ENCODE measurements at places on chromosomes 1 and 21. TPM values are rescaled to one million over a fixed set of nuclear protein-coding genes. Genes with fewer than 3 reads are reported as not detected.

The TMEM81 gene
- total RNA-seq: 2.3 TPM

The ANGPTL1 gene
- total RNA-seq: 0.13 TPM

The DCDC2B gene
- not detected for total RNA-seq

The MAN1C1 gene
- not detected for total RNA-seq

The GJA9 gene
- not detected for total RNA-seq

The CRTC2 gene
- 10.3 TPM for total RNA-seq

The JAM2 gene
- total RNA-seq: not detected

The KLHDC8A gene
- not detected for total RNA-seq

The MORN1 gene
- 5.0 TPM for total RNA-seq

The S100A12 gene
- not detected for total RNA-seq

The GJA5 gene
- not detected for total RNA-seq

DNA sequence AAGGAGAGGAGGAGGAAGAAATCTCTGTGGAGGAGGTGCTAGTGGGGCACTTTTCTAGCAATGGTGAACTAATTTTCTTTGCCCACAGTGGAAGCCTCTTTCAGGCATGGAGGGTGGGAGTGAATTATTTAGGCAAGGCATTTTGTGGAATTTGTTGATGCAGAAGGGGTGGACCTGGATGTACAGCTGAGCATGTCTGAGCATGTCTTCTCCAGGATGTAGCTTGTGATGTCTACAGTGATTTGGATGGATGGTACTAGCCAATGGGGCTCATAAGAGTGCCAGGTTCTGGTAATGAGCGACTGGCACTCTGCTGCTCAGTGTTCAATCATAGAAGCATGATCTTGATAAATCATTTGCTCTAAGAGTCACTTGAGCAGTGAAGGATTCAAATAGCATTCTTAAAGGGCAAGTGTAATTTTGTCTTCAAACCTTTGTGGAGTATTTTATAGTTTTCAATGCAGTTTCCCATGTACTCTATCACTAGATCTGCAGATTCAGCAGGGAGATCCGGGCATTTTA is 153.9 kb upstream of the LMO4 start:
- H3K36me3 ChIP-seq: no peaks in the 10 kb centered on the region
- no peaks in the 10 kb centered on the region for H3K4me1 ChIP-seq
- no peaks in the 10 kb centered on the region for H3K27me3 ChIP-seq
- no peak overlapping the region for H3K27ac ChIP-seq

DNA sequence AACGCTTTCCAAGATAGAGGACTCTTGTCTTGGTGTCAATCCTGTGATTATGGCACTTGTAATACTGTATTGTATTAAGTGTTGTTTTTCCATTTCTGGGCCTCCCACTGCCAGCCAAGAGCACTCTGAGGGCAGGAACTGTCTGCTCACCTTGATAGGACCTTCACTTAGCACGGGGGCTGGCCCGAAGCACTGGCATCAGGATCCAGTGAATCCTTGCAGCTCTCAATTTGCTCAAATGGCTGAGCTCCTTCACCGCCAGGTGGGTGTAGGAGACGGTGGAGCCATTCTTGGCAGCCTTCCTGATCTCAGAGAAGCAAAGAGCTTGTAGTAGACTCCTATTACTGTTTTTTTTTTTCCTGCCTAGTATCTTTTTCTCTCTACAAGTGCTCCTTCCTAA is 17.7 kb downstream of the MECR start:
- no peak overlapping the region for H3K4me3 ChIP-seq
- H3K27ac ChIP-seq: no peak overlapping the region
- H3K27me3 ChIP-seq: no peaks in the 10 kb centered on the region
- peaks cover 47% of the 10 kb centered on the region for H3K36me3 ChIP-seq
- no peak for DNase-seq

GRCh38 chr1:160460214-160460642 is 59.9 kb downstream of the VANGL2 start:
- no peaks in the 10 kb centered on the region for H3K27me3 ChIP-seq
- peak overlapping the region; percentile 92 for H3K27ac ChIP-seq
- no peak overlapping the region for H3K4me3 ChIP-seq
- peaks cover 50% of the 10 kb centered on the region for H3K4me1 ChIP-seq
- DNase-seq: no peak

DNA sequence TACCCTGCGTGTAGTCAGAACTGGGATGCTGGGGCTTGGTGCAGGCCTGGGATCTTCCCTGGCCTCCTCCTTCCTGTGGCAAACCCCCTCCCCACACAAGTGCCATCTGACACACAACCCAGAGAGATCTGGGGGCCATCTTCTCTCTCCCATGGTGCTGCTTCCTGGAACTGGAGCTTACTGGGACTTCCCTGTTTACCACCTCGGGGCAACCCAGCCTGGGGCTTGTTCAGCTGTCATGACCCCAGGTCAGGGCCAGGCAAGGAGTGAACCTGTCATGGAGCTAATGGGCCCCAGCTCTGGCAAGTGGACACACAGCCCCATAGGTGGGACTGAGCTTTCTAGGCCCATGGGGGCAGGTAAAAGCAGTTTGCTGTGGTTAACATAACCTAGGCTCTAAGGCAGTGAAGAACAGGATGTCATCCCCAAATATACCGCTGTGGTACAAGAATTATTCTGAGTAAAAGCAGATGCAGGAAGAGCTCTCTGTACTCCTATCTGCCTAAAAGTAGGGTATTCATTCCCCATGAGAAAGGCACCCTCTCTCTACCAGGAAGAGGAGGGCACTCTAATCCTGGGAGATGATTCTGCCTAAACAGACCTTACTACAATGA is 2.4 kb downstream of the TRIM11 start:
- H3K36me3 ChIP-seq: peaks cover 44% of the 10 kb centered on the region
- no peak overlapping the region for H3K4me3 ChIP-seq

GRCh38 chr1:226063977-226064815 is 1.7 kb downstream of the H3-3A start:
- no peaks in the 10 kb centered on the region for H3K27me3 ChIP-seq
- peaks cover 62% of the 10 kb centered on the region for H3K36me3 ChIP-seq
- peaks cover 18% of the 10 kb centered on the region for H3K4me1 ChIP-seq
- peak; percentile 58 for DNase-seq
- peak overlapping the region; percentile 98 for H3K27ac ChIP-seq

DNA sequence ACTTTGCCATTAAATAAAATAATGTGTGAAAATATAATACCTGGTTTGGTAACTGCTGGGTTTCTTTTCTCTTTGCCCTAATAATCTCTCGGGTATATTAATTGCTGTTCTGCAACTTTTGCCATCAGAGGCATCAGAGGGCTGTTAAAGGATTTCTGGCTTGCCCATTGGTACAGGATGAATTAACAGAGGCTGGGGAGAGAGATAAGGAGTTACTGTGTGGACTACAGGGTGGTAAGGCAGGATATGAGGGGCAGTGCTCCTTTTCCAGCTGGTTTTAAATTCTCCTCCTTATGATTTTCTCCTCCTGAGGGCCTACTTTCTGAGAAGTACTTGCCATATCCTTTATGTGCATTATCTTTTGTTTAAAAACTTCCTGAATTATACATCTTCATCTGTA is 48.3 kb downstream of the FGGY start:
- H3K4me1 ChIP-seq: no peaks in the 10 kb centered on the region
- no peak overlapping the region for H3K27ac ChIP-seq
- H3K4me3 ChIP-seq: no peak overlapping the region
- H3K36me3 ChIP-seq: no peaks in the 10 kb centered on the region

- H3K27ac ChIP-seq: no peak overlapping the region
- H3K4me1 ChIP-seq: no peaks in the 10 kb centered on the region
- H3K27me3 ChIP-seq: no peaks in the 10 kb centered on the region
- no peak overlapping the region for H3K4me3 ChIP-seq
Measured at GRCh38 chr1:216700779-216701178, 22.4 kb downstream of the ESRRG start.

DNA sequence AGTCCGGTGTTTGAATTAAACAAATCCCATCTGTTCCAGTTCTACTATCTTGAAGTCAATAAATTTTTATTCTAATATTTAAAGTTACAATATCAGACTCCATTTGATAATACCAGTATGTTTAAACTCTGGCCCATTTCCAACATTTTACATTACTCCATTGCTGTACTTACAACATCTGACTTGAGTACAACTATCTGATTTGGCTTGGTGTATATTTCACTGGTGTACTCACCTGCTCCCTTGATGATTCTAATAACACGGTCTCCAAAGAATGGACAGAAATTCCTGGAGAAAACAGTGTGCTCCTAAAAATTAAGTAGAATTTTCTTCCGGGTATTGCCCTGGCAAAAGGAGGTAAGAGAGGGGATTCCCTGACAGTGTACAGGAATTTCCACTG is 680.5 kb upstream of the ADAMTS5 start:
- peaks cover 15% of the 10 kb centered on the region for H3K4me1 ChIP-seq
- H3K36me3 ChIP-seq: no peaks in the 10 kb centered on the region
- H3K27me3 ChIP-seq: no peaks in the 10 kb centered on the region
- H3K27ac ChIP-seq: no peak overlapping the region

GRCh38 chr1:226940029-226940805 is at the start of gene COQ8A:
COQ8A (plus strand) TSS chr1:226940294; CDS start chr1:226961386, 21,092 bp downstream.
- no peaks in the 10 kb centered on the region for H3K27me3 ChIP-seq
- no peaks in the 10 kb centered on the region for H3K36me3 ChIP-seq
- H3K27ac ChIP-seq: peak within 1 kb of the TSS; percentile 81
- H3K4me3 ChIP-seq: peak within 1 kb of the TSS; percentile 54
- H3K4me1 ChIP-seq: peaks cover 14% of the 10 kb centered on the region

GRCh38 chr1:195766709-195767108 is 841.5 kb downstream of the KCNT2 start:
- H3K27ac ChIP-seq: no peak overlapping the region
- DNase-seq: no peak
- H3K27me3 ChIP-seq: no peaks in the 10 kb centered on the region
- H3K4me3 ChIP-seq: no peak overlapping the region
- no peaks in the 10 kb centered on the region for H3K36me3 ChIP-seq

- no peaks in the 10 kb centered on the region for H3K36me3 ChIP-seq
- H3K4me1 ChIP-seq: peaks cover 5% of the 10 kb centered on the region
- no peak overlapping the region for H3K27ac ChIP-seq
- no peak for DNase-seq
- H3K4me3 ChIP-seq: no peak overlapping the region
Measured at GRCh38 chr1:226958300-226958699, 18.2 kb downstream of the COQ8A start.

DNA sequence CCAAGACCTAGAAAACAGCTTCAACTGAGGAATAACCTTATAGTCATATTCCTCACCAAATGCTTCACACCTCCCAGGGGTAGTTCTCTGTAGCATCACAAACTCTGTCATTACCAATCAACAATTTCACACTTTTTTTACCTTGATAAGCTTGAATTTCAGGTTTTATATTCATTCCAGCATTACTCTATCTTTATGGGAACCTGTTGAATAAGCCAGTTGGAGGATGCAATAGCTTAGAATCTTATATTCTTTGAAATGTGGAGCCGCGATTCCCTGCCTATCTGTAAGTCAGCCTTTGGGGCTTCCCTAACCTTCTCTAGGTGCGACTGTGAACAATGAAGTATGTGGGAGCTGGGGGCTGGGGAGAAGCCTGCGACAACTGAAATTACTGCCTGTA is 145.4 kb downstream of the GREM2 start:
- no peaks in the 10 kb centered on the region for H3K27me3 ChIP-seq
- no peak overlapping the region for H3K27ac ChIP-seq
- H3K36me3 ChIP-seq: no peaks in the 10 kb centered on the region
- peaks cover 13% of the 10 kb centered on the region for H3K4me1 ChIP-seq
- DNase-seq: no peak

GRCh38 chr1:172351754-172352161 is 68.7 kb upstream of the C1orf105 start:
- no peaks in the 10 kb centered on the region for H3K36me3 ChIP-seq
- H3K27ac ChIP-seq: 0 out of 2 replicates have a peak overlapping the region, but pooled peaks have one; percentile 2
- no peaks in the 10 kb centered on the region for H3K27me3 ChIP-seq
- DNase-seq: peak; percentile 23

GRCh38 chr1:46692811-46693770 is 21.4 kb downstream of the TEX38 start:
- no peak overlapping the region for H3K4me3 ChIP-seq
- peaks cover 87% of the 10 kb centered on the region for H3K36me3 ChIP-seq
- no peak for DNase-seq
- H3K4me1 ChIP-seq: no peaks in the 10 kb centered on the region
- no peak overlapping the region for H3K27ac ChIP-seq

DNA sequence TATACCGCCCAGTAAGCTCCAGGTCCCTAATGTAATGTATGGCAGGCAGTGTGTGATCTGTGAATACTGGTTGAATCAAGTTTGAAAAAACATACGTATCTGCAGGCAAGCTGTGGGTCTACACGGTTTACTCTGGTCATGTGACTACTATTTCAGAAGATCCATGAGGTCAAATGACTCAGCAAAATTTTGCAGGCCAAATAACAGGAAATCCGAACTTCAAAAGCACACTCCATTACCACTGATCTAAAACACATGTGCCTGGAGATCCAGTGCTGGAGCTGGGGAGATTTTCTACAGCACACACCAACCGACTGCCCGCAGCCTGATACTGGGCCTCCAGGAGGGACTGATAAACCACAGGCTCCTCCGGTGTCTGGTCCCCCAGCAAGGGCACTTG is 64.5 kb upstream of the SLC44A3 start:
- peak; percentile 86 for DNase-seq
- H3K36me3 ChIP-seq: no peaks in the 10 kb centered on the region
- H3K4me3 ChIP-seq: no peak overlapping the region
- peaks cover 42% of the 10 kb centered on the region for H3K4me1 ChIP-seq
- H3K27ac ChIP-seq: peak overlapping the region; percentile 73

DNA sequence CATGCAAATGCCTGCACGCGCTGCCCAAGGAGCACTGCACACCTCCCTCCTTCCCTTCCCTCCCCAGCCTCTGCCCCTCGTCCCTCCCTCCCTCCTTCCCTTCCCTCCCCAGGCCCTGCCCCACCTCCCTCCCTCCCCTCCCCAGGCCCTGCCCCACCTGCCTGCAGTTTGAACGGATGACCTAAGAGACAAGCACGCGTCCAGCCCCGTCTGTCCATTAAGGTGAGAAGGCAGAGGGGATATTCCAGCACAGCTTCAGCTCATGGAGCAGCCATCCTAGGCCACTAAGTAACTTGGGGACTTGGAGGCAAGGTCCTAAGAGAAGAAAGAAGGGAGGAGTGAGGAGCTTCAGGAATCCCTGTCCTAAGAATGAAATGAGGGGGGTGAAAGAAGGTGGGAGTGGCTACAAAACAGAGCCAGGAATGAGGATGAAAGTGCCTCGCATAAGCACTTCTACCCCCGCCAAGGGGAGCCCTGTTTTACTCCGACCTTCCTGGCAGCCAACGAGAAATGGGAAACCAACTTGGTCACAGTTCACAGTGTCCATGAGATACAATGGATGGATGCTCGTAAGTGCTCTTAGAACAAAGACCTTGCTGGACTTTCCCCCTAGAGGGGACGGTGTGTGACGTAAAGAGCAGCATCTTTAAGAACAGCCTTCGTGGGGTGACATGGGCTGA is 21.3 kb upstream of the EFHD2 start:
- no peaks in the 10 kb centered on the region for H3K36me3 ChIP-seq
- DNase-seq: no peak
- no peak overlapping the region for H3K27ac ChIP-seq
- H3K27me3 ChIP-seq: no peaks in the 10 kb centered on the region
- 0 out of 2 replicates have a peak, but pooled peaks cover 5% of the 10 kb centered on the region for H3K4me1 ChIP-seq
- no peak overlapping the region for H3K4me3 ChIP-seq

- no peak overlapping the region for H3K27ac ChIP-seq
- no peak overlapping the region for H3K4me3 ChIP-seq
- peaks cover 46% of the 10 kb centered on the region for H3K4me1 ChIP-seq
- no peaks in the 10 kb centered on the region for H3K27me3 ChIP-seq
- H3K36me3 ChIP-seq: no peaks in the 10 kb centered on the region
- DNase-seq: no peak
Measured at GRCh38 chr1:22737374-22738068, 26.9 kb downstream of the EPHB2 start.

- peaks cover 95% of the 10 kb centered on the region for H3K36me3 ChIP-seq
- no peak for DNase-seq
- peaks cover 6% of the 10 kb centered on the region for H3K4me1 ChIP-seq
- no peak overlapping the region for H3K27ac ChIP-seq
- no peak overlapping the region for H3K4me3 ChIP-seq
Measured at GRCh38 chr21:34800797-34801518, 132.2 kb downstream of the CLIC6 start.

GRCh38 chr1:231603598-231604275 is 22.9 kb upstream of the DISC1 start:
- peaks cover 31% of the 10 kb centered on the region for H3K4me1 ChIP-seq
- H3K36me3 ChIP-seq: no peaks in the 10 kb centered on the region
